ENCODE measurements at places on chromosomes 12 and 14. TPM values are rescaled to one million over a fixed set of nuclear protein-coding genes. Genes with fewer than 3 reads are reported as not detected.

Gene OLR1
- total RNA-seq = not detected

Gene ZNF385A
- 2.6 TPM for total RNA-seq

GRCh38 chr14:88032373-88032772 lies 27.4 kb downstream of the GPR65 start:
- no peak for ATAC-seq

DNA sequence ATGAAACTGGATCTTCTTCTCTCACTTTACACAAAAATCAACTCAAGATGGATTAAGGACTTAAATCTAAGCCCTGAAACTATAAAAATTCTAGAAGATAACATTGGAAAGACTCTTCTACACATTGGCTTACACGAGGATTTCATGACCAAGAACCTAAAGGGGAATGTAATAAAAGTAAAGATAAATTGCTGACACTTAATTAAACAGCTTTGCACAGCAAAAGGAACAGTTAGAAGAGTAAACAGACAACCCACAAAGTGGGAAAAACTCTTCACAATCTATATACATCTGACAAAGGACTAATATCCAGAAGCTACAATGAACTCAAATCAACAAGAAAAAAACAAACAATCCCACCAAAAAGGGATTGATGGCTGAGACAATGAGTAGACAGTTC lies 74.4 kb downstream of the BLTP3B start:
- no peak for ATAC-seq

Gene EEF1AKMT3
- 5.4 TPM for total RNA-seq

Measured in activated T-helper 17 cell treated with anti-CD3 and anti-CD28 coated beads, Interleukin-2, amount 50 U/mL, for 72 hours (primary cell).